Brain pericyte (primary cell): ENCODE measurements at places on chromosomes 1 and 21.

DNA sequence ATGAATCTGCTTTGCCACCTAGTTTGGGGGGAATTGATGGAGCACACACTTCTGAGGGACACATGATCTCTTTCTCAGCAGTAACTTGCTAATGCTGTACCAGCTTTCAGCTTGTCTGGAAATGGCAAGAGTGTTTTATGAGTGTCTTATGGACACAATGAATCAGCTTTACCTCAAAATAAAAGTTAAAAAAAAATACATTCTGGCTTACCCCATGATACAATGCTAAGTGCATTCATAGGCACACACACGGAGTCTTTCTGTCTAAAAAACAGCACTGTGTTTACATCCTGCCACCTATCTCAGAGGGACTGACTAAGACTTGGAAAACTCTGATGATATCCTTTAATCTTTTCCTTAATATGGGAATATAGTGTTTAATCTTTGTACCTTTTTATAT, 455.5 kb upstream of the ADAMTS5 start:
- DNase-seq = no peak

- DNase-seq = no peak
Measured at GRCh38 chr1:59104191-59104760, 192.6 kb upstream of the FGGY start.

DNA sequence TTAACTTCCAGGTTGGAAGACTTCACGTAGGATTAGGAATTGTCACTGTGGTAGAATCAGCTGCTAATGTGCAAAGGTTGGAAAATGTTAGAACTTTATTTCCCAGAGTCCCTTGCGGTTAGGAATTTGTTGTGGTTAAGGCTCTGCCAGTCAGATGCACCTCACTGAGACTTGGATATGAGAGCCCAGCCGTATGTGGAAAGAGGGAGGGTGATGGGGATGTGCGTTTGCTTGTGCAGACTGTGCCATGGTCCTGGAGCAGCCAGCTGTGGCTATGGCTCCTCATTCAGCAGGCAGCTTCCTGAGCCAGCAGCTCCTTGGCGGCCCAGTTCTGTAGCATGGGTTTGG, 12.5 kb downstream of the S100A10 start:
- no peak for DNase-seq

- DNase-seq = no peak
Measured at GRCh38 chr1:36842448-36842847, 191.9 kb downstream of the GRIK3 start.

- no peak for DNase-seq
Measured at GRCh38 chr1:95118710-95119109, 1.6 kb downstream of the TLCD4 start.

DNA sequence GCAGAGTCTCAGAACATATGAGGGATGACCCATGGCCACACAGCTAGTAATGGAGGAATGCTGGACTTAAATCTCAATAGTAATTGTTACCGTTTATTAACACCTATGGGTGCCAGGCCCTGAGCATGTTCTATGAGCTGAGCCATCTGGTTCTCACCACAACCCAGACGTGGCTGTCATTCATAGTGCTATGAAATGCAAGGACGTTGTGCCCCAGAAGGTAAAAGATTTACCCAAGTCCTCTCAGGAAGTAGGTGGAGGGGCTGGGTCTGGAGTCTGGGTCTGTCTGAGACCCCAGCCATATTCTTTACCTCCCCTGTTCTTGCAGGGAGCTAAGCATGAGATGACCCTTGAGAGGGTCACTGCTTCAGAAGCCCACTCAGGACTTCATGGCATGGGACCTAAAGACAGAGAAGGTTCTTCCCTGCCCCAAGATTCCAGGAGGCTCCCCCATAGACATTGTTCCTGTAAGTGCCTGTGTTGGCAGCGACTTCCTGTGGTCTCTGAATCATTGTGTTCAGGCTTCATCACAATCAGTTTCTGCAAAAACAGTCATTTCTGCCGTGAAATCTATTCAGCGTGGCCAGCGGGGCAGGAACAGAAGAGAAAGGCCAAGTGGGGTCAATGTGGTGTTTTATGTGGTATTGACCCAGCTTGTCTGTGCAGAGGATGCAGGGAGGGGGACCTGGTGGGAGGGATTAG, 475.4 kb downstream of the PTPRU start:
- DNase-seq = no peak

GRCh38 chr1:28926629-28927265, 12.4 kb downstream of the EPB41 start:
- DNase-seq = no peak

GRCh38 chr1:161044908-161045735, 655 bp downstream of the USF1 start:
- no peak for DNase-seq

- DNase-seq = no peak
Measured at GRCh38 chr1:6197746-6198427, 1.5 kb downstream of the RPL22 start.

DNA sequence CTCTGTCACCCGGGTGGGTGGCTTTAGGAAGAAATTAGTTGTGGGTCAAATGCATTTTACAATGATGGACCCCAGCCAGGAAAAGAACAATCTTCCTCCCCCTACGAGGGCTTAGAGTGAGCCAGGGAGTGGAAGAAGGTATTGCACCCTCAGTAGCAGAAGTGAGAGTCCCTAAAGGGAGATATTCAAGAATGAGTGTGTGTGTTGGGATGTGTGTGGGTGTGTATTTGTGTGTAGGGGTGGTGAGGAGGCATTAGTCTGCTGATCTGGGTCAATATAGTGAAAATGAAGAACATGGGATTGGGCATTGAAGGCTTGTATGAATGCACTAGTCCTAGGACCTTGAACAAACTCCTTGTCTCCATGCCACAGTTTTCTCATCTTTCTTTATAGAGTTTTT, 85.2 kb upstream of the RUNX1 start:
- no peak for DNase-seq
